ENCODE measurements at places on chromosomes 13 and 19. TPM values are rescaled to one million over a fixed set of nuclear protein-coding genes. Genes with fewer than 3 reads are reported as not detected.
A peak's percentile ranks its signal among the peaks of the same experiment; 100 is the strongest.

ELANE gene
- not detected for total RNA-seq

KLK7 gene
- total RNA-seq = not detected

GRCh38 chr13:28805193-28805819 is 14.8 kb upstream of the MTUS2 start:
- no peaks in the 10 kb centered on the region for H3K4me1 ChIP-seq
- no peaks in the 10 kb centered on the region for H3K27me3 ChIP-seq
- H3K4me3 ChIP-seq = no peak overlapping the region

DNA sequence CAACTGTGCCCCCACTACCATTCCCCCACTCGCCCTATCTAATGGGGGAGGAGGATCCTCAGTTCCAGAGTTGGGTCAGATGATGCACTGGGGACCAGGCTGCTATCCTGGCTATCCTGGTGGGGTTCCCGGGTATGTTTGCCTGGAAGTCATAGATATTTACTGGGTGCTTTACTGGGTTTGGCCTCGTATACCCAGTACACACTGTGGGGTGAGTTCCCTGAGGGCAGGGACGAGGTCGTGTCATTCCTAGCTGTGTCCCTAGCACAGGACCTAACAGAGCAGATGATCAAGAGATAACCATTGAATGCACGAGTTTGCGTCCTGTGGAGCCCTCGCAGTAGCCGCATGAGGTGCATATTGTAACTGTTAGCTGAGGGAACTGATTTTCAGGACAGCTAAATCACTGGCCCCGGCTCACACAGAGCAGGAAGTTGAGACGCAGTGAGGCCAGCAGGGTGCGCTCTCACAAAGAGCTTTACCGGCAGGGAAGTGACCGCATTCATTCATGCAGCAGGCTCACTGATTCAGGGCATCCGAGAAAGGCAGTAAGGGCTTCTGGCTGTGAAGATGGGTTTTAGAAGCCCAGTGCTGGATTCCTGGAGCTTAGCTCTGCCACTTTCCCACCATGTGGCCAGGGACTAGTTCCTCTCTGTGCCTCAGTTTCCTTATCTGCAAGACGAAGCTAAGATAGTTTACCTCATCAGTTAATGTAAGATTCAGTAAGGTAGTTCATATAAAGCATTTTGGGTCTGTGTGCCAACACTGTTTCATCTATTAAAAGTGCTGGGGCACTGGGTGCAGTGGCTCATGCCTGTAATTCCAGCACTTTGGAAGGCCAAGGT is 6.0 kb downstream of the RUVBL2 start:
- H3K4me3 ChIP-seq = no peak overlapping the region
- DNase-seq = peak; percentile 19
- peaks cover 47% of the 10 kb centered on the region for H3K36me3 ChIP-seq
- no peaks in the 10 kb centered on the region for H3K27me3 ChIP-seq

GRCh38 chr13:83453723-83454122 is 428.6 kb downstream of the SLITRK1 start:
- H3K4me3 ChIP-seq = no peak overlapping the region
- H3K4me1 ChIP-seq = no peaks in the 10 kb centered on the region
- H3K27me3 ChIP-seq = no peaks in the 10 kb centered on the region
- DNase-seq = no peak
- no peaks in the 10 kb centered on the region for H3K36me3 ChIP-seq
- H3K27ac ChIP-seq = no peak overlapping the region

- no peaks in the 10 kb centered on the region for H3K36me3 ChIP-seq
- DNase-seq = peak; percentile 29
- no peak overlapping the region for H3K4me3 ChIP-seq
- H3K27me3 ChIP-seq = no peaks in the 10 kb centered on the region
- peaks cover 38% of the 10 kb centered on the region for H3K4me1 ChIP-seq
Measured at GRCh38 chr13:39415008-39415802, 187.8 kb downstream of the LHFPL6 start.
